ENCODE measurements at places on chromosomes 4 and X. TPM values are rescaled to one million over a fixed set of nuclear protein-coding genes. Genes with fewer than 3 reads are reported as not detected.

The S100G gene
- not detected for polyA plus RNA-seq

GRCh38 chrX:136250191-136251040 is 784 bp downstream of the MAP7D3 start:
- peak; percentile 41 for DNase-seq

DNA sequence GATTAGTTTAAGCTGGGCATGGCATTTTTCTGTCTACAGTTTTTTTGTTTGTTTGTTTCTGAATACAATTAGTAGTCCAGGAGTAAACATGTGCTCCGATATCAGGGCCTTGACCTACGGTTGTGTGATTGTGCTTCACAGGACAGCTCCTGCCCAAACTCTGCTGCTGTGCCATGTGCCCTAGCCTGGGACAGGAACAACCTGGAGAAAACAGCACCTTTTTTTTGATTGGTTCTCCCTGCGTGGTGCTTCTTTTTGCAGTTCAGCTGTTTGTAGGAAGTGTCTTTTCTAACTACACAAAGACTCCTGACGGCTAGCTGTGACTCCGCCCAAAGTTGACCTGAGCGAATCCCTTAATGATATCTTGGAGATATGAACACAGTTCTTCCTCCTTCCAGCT is 158.8 kb downstream of the ATP10D start:
- DNase-seq: no peak

The EIF4E gene
- polyA plus RNA-seq: 40.3 TPM

The TLR2 gene
- polyA plus RNA-seq: 0.24 TPM

- DNase-seq: no peak
Measured at GRCh38 chrX:56554870-56555269, 8.6 kb upstream of the UBQLN2 start.

GRCh38 chrX:110374559-110374958 is 15.9 kb downstream of the RTL9 start:
- no peak for DNase-seq

GRCh38 chr4:94453391-94453963 is 1.7 kb downstream of the PDLIM5 start:
- DNase-seq: peak; percentile 46

DNA sequence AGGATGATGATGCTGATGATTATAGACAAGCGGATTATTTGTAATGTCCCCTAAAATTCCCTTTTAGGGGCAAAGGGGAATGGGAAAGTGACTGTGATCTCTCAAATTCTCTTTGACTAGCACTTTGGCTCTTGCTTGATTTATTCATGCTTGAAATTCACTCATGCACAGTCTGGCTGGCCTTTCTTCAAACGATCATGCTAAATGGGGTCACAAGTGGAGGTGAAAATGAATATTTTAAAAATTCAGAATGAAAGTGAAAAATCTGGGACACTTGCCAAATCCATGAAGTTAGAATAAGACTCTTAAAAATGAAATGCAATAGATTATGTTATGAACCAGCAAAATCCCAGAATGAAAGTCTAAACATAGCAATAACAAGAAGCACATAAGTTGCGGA is 173.4 kb upstream of the RAI2 start:
- no peak for DNase-seq

The ADH1B gene
- polyA plus RNA-seq: not detected

- no peak for DNase-seq
Measured at GRCh38 chrX:74490247-74490646, 69.0 kb downstream of the SLC16A2 start.
